Activated T-helper 1 cell treated with anti-CD3 and anti-CD28 coated beads, Interleukin-2, amount 50 U/mL, for 16 hours (primary cell): ENCODE measurements at places on chromosomes 3 and 15.

GRCh38 chr15:29696950-29697738 lies 125.1 kb downstream of the TJP1 start:
- DNase-seq: no peak

GRCh38 chr3:153897025-153897723 lies 224.0 kb upstream of the ARHGEF26 start:
- no peak for DNase-seq

DNA sequence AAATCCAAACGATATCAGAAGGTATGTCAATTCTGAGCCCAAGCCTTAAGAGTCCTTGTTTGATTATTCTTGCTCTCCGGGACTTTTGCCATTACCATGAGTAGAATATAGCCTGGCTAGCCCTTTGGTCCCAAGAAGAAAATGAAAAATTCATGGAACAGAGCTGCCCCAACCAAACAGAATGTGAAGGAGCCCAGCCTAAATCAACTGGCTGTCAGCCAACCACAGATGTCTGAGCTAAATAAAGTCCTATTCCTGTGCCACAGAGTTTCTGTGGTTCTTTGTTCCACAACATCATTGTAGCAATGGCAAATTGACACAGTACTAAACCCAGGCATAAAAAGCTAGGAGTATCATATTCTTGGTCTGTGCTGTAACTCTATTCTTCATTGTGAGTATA lies 185.2 kb downstream of the CPNE4 start:
- DNase-seq: no peak

GRCh38 chr3:71514621-71515020 lies 68.9 kb downstream of the FOXP1 start:
- no peak for DNase-seq

DNA sequence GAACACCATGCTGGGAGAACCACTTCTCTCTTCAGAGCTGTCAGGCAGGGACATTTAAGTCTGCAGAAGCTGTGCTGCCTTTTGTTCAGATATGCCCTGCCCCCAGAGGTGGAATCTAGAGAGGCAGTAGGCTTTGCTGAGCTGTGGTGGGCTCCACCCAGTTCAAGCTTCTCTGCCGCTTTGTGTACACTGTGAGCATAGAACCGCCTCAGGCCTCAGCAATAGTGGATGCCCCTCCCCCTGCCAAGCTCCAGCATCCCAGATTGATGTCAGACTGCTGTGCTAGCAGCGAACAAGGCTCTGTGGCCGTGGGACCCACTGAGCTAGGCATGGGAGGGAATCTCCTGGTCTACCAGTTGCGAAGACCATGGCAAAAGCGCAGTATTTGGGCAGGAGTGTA lies 121.6 kb downstream of the NFKBIZ start:
- no peak for DNase-seq

DNA sequence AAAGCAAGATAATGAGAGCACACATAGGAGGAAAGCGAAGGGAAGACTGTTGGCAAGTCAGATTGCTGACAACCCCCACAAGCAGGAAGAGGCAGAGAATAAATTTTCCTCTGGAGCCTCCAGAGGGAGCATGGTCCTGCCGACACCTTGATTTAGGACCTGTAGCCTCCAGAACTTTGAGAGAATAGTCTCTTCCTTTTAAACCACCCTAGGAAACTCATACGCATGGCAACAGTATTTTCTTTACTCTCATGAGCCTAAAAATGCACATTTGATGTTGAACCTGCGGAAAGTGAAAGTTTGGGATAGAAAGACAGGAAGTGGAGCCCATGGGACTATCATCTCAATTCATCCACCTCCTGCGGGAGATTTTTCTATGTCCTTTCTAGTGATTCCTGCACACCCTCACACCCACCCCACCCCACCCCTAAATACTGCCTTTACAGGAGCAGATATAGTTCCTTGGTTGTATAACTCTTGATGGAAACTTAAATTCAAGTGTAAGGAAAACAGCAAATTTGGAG lies 116.7 kb upstream of the LPP start:
- DNase-seq: no peak

DNA sequence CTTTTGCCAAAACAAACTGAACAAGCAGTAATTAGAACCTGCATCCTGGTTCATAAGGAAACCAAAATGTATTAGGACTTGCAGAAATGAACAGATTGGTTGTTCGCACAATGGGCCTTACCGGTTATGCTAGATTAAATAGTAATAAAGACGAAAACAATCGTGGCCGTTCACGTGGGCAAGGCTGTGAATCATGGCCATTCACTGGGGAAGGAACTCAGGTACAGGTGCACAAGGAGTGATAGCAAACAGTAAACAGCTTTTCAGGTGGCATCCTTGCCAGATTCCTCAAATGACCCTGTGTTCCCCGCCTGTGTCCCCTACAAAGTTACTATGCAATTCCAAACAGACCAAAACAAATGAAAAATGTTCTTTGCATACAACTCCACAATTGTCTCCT lies 8.2 kb downstream of the LRIG1 start:
- DNase-seq: no peak

DNA sequence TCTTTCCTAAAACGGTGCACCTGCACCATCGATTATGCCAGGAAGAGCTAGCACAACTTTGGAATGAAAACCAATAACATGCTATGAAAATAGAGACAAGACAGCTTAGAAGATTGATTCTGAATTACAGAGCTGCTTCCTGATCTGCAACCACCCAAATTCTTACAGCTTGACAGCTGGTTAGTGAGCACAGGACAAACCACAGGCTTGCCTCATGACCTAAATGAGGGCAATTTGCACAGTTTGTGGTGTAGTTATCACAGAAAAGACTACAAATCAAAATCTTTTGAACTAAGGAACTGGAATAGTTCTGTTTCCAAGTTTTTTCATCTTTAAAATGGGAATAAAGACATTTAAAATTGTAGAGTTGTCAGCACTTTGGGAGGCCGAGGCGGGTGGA lies 533.5 kb downstream of the NAALADL2 start:
- no peak for DNase-seq

DNA sequence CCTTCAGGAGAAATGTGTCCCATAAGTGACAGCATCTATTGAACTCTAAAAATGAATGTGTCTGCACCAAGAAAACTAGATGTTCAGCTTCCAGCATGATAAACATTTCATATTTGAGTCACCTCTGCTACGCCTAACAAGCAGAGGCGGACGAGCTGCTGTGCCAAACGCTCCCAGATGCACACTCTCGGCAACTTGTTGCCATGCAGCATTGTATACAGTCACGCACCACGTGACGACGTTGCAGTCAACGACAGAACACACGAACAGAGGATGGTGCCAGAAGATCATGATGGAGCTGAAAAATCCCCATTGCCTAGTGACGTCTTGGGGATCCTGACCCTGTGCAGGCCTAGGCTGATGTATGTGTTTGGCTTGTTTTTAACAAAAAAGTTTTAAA lies 137.5 kb downstream of the XXYLT1 start:
- DNase-seq: peak; percentile 32

GRCh38 chr3:160474416-160474838 lies 24.8 kb upstream of the TRIM59 start:
- no peak for DNase-seq

GRCh38 chr3:46734773-46735172 lies 17.1 kb upstream of the PRSS50 start:
- no peak for DNase-seq

DNA sequence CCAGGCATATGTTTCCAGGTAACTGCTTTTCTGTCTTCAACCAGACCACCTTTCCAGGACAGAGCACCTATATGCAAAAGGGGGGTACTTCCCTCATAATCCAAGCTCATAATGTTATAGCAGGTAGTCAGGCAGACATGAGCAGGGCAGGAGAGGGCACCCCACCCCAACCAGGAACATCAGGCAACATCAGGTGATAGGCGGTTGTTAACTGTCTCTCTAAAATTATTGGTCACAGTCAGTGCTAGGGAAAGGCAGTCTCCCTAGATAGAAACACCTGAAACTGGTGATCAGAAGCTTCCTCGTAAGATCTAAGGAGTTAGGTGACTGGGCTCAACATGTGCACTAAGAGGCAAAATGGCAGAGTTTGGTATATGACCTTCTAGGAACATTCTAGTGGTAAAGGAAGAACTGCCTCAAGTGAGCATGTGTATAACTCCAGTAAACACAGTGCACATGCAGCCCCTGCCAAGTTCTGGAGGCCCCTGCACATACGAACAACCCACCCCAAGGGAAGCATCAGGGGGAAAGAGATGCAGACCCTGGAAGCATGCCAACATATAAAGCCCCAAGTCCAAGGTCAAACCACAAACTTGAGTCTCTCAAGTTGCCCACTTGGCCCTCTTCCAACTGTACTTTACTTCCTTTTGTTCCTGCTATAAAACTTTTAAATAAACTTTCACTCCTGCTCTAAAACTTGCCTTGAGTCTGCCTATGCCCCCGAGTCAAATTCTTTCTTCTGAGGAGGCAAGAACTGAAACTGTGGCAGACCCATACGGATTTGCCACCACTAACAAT lies 270.9 kb downstream of the ULK4 start:
- no peak for DNase-seq

- DNase-seq: no peak
These were observed 348.5 kb downstream of the PYDC2 start for GRCh38 chr3:191809326-191809949.

- no peak for DNase-seq
These were observed 173.1 kb upstream of the TBL1XR1 start for GRCh38 chr3:177370246-177370822.

DNA sequence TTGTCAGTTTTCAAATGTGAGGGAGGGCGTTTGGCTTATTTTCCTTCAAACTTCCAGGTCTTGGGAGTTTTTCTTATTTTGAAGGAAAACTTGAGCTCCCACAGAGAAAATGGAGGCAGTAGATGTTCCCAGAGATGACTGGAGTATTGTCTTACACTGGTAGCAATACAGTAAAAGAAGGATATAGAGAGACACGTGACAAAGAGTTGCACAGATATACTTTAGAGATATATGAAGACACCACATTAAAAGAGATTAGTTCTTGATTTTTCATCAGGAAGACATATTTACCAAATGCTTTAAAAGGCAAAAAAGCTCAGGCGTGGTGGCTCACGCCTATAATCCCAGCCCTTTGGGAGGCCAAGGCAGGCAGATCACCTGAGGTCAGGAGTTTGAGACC lies 490.9 kb downstream of the FOXP1 start:
- no peak for DNase-seq

- DNase-seq: no peak
These were observed 64.8 kb downstream of the DUT start for GRCh38 chr15:48396020-48396419.

DNA sequence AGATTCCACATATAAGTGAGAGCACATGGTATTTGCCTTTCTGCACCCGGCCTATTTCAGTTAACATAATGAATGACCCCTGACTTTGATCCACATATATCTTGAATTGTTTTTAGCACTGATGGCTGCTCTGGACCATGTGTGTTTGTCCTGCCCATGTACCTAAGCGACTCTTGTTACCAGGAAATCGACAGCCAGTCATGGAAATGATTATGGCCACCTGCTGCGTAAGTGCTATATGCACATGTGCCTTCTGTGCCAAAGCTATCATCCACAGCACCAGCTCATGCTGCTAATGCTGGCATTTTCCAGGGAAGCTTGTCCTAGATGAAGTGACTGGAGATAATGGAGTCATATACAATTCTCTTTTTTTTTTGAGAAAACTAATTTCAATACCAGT lies 103.7 kb downstream of the PEX5L start:
- DNase-seq: no peak

- DNase-seq: no peak
These were observed 74.7 kb upstream of the SLC12A8 start for GRCh38 chr3:125287248-125287647.

GRCh38 chr15:47795864-47796263 lies 78.6 kb downstream of the SEMA6D start:
- no peak for DNase-seq

DNA sequence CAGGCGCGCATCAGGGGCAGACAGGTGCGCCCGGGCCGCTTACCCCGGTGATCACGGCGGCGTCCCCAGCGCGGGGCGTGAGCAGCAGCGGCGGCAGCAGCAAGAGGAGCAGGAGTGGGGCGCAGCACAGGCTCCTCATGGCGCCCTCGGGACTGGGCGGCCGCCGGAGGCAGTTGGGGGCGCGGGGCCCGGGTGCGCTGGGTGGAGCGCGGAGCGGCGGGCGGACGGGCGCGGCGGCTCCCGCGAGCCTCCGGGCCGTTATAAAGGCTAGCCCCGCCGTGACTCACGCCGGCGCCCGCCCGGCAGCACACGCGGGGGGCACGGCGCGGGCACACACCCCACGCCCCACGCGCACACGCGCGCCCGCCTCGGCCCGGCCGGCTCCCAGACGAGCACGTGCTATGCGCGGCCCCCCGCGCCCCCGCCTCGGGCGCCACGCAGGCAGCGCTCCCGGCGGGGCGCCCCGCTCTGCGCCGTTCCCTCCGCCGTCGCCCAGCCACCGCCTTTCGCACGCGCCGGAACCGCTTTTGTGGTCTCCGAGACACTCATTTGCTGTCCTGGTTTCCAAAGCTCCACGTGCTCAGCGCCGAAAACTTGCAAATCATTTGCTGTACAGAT lies at the start of gene PROK2:
TSS of gene PROK2 (minus strand) at position 235 of the 618 bp plus-strand sequence. CDS start at position 139, 96 bp downstream.
- DNase-seq: no peak

DNA sequence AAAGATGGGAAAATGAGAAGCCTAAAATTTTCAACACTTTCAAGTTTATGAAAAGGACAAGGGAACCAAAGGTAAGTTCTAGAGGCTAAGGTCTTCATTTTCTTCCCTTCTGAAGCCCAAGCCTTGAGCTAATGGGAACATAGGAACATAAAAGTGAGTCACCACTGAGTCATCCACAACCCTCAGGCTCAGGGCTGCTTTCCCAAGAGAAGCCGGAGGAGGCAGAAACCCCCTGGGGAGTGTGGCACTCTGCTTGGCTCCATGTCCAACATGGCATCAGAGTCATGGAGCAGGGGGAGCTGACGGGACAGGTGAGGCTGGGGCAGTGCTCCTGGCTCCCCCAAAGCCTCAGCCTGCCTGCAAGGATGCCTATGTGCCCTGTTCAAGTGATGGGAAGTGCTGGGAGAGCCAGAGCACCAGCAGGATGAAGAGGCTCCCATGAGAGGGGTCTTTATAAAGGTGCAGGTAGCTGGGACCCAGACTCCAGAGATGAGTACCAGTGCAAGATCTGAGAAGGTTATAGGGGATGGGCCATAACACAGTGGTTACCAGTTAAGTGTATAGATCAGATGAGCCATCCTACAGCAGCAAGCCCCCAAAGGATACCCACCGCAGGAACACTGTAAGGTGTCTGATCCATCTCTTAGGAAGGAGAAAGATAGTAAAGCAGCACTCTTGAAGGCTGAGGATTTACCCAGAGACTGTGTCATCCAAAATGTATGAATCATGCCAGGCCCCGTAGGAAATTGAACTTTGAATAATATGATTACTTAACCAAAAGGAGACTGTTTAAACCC lies 31.8 kb upstream of the RYR3 start:
- no peak for DNase-seq
